ENCODE measurements at places on chromosomes 3 and 15.

- DNase-seq: no peak
These were observed 97.4 kb downstream of the KCNAB1 start for GRCh38 chr3:156217674-156218352.

GRCh38 chr3:5456199-5456598 lies 268.7 kb downstream of the EDEM1 start:
- no peak for DNase-seq

GRCh38 chr3:31980530-31981205 lies 394 bp downstream of the OSBPL10 start:
- no peak for DNase-seq

- DNase-seq: no peak
These were observed 51.0 kb downstream of the PHC3 start for GRCh38 chr3:170130532-170130931.

GRCh38 chr3:85081191-85081906 lies 122.6 kb downstream of the CADM2 start:
- DNase-seq: no peak

DNA sequence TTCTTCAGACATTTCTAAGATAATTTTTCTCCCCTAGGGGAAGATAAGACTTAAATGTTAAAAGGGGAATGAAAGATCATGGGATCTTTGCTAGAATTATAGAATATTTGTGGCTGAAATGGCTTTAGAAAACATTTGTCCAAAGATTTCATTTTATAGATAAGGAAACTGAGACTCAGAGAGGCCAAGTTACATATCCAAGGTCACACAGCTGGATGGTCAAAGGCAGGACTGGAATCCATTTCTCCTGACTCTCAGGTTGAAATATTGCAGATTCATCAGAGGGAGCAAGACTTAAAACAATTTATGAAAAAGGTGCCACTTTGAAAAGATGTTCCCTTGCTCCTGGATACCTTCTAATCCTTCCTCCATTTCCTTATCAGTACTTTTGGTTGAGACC lies 19.5 kb upstream of the LEKR1 start:
- no peak for DNase-seq

GRCh38 chr15:57146506-57147201 lies 228.2 kb downstream of the TCF12 start:
- DNase-seq: peak; percentile 45

GRCh38 chr15:68055224-68055705 lies 1.1 kb downstream of the PIAS1 start:
- DNase-seq: peak; percentile 34

GRCh38 chr15:66701422-66702034 lies 508 bp upstream of the SMAD6 start:
- no peak for DNase-seq

DNA sequence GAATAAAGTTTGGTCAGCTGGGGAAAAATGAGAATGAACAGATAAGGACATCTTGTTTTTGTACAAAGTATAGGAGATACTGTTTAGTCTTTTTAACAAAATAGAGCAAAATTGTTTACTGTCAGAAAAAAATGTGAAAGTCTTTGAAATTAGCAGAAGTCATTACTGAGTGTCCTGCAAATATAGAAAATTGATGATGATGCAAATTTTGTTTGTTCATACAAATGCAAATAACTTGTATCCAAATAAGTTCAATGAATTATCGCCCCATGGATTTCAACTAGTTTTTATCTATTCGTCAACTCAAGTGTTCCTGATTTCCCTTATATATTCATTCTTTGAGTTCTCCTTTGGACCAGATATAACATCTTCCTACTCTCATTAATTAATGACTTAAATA lies 378.0 kb upstream of the SGO1 start:
- no peak for DNase-seq

DNA sequence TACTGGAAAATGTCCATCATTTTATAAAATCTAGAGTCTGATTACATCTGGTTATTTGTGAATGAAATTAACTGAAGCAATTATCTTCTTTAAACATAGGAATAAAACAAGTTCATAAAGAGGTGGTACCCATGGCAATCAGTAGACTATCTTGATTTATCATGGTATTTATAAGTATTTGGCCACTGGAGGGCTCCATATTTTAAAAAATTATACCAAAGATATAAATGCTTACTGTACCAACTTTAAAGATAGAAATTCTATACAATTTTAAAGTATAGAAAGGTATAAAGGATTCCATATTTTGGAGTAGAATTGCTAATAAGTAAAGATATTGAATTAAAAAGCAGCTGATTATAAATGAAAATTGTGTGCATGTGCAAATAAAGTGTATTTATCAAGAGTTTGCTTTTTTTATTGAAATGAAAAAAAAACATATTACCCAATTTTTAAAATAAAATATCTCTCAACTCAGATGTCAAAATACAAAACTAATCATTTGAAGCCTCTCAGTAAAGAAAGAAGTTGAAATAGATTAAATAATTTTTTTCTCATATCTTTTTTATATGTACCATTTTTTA lies 105.3 kb downstream of the BBX start:
- no peak for DNase-seq

DNA sequence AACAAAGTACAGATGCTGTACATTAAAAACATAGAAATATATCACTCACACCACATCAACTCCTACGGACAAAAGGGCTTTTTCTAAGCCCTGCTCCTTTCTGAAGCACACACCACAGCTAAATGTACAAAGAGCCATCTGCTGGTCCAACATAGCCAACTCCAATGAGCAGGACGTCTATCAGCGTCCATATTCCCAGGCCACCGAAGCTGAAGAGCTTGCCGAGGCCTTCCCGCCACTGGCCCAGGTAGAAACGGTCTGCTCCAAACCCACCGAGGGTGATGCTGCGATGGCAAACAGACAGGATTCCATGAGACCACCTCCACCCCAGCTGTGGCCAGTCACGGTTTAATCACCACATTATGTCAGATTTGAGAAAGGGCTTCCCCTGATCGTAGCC lies 9.8 kb downstream of the TM2D3 start:
- no peak for DNase-seq

DNA sequence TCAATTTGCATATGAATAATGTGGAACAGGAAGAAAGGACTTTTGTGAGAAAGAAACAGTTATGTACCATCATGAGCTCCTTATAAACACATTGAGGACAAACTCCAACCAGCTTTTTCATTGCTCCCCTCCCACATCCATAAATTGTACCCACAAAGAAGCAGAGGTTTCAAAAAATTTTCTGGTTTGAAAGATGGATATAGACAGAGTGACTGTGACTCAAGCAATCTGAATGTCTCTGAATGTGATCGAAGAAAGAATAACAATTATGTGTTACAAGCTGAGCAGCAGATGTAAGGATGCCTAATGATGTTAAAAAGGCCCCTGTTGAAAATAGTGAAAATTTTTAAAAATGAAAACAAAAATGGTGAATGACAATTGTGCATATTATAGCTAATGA lies 127.4 kb downstream of the TFG start:
- DNase-seq: no peak

- DNase-seq: no peak
These were observed 3.4 kb downstream of the KLHL40 start for GRCh38 chr3:42688487-42689420.

GRCh38 chr3:21142949-21143348 lies 608.1 kb downstream of the ZNF385D start:
- DNase-seq: no peak

DNA sequence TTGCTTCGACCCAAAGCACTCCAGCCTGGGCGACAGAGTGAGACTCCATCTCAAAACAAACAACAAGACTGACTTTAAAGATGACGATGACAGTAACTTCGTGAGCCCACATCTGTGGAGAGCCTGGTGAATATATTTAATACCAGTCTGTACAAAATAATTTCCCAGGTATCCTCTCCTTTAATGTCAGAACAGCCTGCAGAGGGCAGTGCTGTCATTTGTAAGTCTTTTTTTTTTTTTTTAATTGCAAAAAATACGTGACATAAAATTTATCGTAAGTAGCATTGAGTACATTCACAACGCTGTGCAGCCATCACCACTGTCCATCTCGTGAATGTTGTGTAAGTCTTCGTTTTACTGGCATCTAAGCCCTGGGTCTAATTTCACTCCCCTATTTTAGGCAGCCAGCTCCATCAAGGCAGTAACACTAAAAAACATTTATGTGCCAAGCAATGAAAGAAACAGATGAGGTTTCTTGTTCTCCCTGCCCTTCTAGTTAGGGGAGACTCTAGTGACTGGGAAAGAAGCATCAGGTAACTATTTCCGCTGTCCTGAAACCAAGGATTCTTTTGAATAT lies 1.4 kb downstream of the HTD2 start:
- peak; percentile 67 for DNase-seq

DNA sequence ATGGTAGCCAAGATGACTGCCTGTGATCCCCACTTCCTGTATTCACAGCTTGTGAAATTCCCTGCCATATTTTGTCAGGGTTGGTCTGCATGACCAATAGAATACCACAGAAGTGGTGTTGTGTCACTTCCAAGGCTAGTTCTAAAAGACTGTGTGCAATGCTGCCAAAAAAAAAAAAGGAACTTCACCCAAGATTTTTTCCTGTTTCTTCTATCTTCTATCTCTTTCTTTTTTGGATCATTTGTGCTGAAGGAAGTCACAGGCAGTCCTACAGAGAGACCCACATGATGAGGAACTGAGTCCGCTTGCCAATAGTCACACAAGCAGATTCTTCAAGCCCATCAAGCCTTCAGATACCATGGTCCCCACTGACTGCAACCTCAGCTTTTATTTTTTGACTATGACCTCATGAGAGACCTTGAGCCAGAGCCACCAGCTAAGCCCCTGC lies 18.1 kb upstream of the RAF1 start:
- no peak for DNase-seq

DNA sequence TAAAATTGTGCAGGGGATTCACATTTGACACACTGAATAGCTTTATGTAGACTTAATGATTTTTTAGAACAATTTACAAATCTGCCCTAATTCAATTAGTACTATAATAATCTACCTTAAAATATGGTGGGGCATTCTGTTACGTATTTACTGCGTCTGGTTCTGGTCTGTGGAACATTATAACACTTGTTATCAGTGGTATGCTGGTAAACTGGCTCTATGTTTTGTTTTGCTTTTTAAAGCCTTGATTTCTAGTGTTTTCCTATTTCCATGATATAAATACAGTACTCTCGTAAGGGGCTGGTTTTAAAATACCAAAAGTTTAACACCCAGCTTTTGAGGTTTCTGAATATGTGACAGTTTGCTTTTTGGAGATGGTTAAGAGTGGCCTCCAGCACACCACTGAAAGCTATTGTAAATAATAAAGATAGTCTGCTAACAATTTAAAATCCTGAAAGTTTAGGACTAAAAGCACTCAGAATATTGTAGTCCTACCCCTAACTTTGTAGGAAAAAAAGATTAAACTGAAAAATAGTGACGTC lies 65.6 kb upstream of the CD47 start:
- DNase-seq: no peak

All from hematopoietic multipotent progenitor cell treated with erythropoietin and hydrocortisone succinate and interleukin-3 and kit ligand, for 17 days (in vitro differentiated cells).